ENCODE measurements at places on chromosomes 5 and 9. TPM values are rescaled to one million over a fixed set of nuclear protein-coding genes. Genes with fewer than 3 reads are reported as not detected.

The FAM78A gene
- total RNA-seq, result 1.4 TPM

The DPYSL3 gene
- 22.2 TPM for total RNA-seq

The EIF4E1B gene
- not detected for total RNA-seq

DNA sequence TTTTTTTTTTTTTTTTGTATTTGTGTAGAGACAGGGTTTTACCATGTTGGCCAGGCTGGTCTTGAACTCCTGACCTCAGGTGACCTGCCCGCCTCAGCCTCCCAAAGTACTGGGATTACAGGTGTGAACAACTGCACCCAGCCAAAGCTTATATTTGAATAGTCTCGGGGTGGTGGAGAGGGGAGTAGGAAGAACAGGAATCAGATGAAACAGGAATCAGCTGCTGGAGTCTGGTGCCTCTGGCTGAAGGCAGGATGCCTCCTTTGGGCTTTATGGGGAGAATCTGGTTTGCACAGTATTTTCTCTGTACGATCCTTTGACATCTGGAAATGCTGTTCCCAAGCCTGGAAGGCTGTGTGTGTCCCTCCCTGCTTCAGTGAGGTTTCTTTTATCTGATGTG is 10.9 kb downstream of the C5orf52 start:
- no peak for DNase-seq

- no peak for DNase-seq
Measured at GRCh38 chr5:116881921-116882531, 307.4 kb upstream of the SEMA6A start.

GRCh38 chr5:119022017-119022745 is 33.8 kb upstream of the DTWD2 start:
- no peak for DNase-seq

- DNase-seq, result no peak
Measured at GRCh38 chr9:72326641-72327040, 38.4 kb downstream of the ZFAND5 start.

GRCh38 chr9:88745276-88746001 is 210.5 kb downstream of the NXNL2 start:
- no peak for DNase-seq

DNA sequence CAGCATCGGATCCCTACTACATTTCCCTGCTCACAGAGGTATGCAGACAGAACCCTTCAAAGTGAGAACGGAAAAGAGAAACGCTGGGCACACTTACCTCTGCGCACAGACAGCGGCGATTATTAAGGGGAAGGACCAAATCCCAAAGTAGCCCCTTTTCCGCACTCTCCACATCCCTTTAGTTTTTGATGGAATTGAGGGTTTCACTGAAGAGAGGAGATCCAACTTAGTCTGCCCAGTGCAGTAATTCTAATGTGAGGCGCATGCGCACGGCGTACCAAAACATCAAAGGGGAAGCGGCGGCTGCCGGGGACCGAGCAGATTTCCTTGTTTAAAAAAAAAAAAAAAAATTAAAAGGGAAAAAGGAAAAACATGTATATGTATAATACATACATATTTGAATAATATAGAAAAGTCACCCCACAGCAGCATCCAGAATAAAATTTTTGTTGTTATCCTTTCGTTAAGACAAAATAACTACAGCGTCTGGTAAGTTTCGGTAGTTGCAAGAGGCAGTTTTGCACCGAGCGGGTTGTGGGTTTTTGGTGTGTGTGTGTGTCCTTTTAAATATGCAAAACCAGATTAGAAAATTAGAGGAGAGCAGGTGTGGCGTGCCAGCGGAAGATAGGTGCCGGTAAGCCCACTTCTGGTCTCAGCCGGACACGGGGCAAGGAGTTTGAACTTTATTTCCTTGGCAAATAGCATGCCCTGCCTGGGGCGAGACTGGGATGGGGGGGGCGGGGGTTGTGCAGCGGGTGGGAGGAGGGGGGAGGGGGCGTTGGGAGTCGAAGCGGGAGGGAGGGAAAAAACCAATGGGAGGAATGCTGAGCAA is at the start of gene GABRB2:
Gene GABRB2 (minus strand): TSS at position 256 of the 832 bp plus-strand sequence. CDS start 82 bp downstream, at position 174.
- peak; percentile 63 for DNase-seq

DNA sequence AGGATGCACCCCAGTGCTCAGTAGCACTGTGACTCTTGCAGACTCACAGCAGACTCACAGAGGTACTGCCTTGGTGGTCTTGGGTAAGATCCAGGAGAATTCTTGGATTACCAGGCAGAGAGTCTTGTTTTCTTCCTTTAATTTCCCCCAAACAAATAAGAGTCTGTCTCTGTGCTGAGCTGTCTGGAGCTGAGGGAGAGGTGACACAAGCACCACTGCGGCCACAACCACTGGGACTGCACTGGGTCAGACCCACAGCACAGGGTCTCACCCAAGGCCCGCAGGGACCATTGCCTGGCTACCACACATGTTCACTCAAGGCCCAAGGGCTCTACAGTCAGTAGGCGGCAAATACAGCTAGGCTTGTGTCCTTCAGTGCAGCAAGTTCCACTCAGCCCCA is 11.4 kb upstream of the YTHDC2 start:
- no peak for DNase-seq

DNA sequence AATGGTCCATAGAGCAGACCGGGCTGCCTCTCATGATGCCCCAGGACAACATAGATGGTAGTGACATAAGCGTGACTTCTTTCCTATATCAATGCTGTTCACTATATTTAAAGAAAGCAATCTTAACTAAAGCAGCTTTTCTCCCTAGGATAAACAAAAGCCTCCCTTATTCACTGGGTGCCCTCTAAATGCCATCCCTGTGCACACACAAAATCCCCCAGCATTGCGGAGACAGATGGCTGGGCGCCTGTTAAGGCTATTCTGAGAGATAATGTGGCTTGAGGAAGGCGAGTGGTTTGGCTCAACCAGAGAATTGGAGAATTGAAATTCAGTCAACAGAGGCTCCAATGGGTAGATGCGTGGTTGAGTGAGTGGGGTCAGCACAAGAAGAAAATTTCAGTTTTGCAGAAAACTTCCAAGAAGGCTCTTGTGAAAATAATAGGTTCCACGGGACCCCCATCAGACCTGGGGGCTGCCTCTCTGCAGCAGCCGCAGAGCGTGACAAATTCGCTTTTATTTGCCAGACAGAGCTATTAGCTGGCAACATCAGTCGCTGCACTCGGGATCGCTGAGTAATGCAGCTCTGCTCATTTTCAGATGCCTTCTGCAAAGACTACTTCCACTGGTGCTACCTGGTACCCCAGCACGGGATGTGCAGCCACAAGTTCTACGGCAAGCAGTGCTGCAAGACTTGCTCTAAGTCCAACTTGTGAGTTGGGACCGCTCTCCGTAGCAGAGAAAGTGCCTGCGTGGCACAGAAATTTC is 103.9 kb upstream of the ICE1 start:
- no peak for DNase-seq

GRCh38 chr5:168409591-168410458 is 76.4 kb upstream of the RARS1 start:
- no peak for DNase-seq

Data from suprapubic skin (tissue), 4 donors.